ENCODE measurements at places on chromosomes 4 and X. TPM values are rescaled to one million over a fixed set of nuclear protein-coding genes. Genes with fewer than 3 reads are reported as not detected.

GRCh38 chr4:148044912-148045352, 313.0 kb downstream of the ARHGAP10 start:
- DNase-seq: no peak

DNA sequence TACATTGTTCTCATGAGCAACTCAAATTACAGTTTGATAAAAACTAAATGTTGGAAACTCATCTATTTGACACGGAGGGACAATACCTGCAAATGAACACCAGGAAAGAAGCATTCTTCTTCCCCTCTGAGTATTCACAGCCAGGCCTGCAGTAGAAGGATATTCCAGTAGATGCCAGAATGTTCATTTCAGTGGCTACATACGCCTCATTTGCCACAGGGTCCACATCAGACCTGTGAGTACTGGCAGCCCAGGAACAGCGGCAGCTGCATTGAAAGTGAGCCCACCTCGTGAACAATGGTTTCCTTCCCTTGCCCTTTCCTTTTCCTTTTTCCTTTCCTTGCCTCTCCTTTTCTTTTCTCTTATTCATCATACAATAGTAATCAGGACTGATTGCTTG, 81.1 kb upstream of the NEIL3 start:
- DNase-seq: peak; percentile 53

DNA sequence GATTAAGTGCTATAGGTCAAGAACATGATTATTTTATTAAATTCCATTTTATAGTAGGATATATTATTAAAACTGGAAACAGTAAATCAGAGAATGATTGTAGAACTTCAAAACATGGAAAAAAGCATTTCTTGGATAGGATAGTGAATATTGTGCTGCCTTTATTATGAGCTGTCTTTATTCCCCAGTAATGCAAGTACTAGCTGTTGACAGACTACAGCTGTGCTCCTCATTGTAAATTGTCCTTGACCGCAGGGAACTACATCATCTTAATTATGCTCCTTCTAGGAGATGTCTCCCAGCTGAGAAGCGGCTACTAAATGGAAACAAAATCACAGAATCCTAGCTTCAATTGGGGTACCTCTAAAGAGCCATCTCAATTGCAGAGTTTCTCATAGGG, 1457.2 kb upstream of the PCDH7 start:
- no peak for DNase-seq

- no peak for DNase-seq
Observed at GRCh38 chr4:122845066-122845465, 18.4 kb downstream of the FGF2 start.

DNA sequence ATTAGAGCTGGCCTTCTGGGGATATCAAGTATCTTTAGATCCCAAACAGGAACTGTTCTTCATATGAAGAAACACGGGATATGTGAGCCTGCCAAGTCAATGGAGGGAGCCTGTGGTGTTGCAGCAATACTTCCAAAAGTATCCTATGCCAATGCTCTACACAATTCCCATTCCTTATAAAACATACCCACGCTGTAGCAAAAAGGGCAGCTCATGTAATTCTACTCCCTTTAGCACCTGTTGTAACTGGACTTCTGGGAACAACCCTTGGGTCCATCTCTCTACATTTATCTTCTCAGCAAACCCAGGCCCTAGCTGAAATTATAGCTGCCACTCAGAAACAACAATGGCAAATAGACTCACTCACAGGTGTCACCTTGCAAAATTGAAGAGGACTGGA, 12.5 kb upstream of the NAF1 start:
- DNase-seq: no peak

DNA sequence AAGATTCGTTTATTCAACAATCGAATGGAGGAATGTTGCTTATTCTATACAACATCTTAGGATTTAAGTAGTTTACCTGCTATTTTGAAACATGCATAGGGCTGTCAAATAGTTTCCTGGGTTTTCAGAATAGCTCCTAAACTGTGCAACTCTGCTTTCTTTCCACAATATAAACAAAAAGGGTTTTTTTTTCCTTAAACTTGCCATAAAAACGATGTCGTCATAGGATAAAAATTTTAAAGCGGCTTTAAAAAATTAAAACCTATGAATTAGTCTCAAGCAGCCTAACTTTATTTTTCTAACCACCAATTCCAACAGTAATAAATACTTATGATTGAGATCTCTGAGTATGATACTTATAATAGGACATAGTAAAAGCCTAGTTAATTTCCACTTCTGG, 21.6 kb upstream of the STIM2 start:
- no peak for DNase-seq

- DNase-seq: no peak
Observed at GRCh38 chr4:138161351-138161750, 80.8 kb downstream of the SLC7A11 start.

- peak; percentile 68 for DNase-seq
Observed at GRCh38 chr4:15001248-15001868, 923 bp upstream of the CPEB2 start.

GRCh38 chr4:141348573-141348972, 127.9 kb downstream of the ZNF330 start:
- DNase-seq: no peak

Gene PDHA1
- total RNA-seq: 347 TPM

Gene KIT
- 0.03 TPM for total RNA-seq

Gene COL25A1
- not detected for total RNA-seq

Gene ATP1B4
- not detected for total RNA-seq
